ENCODE measurements at places on chromosomes 2 and 18.
A peak's percentile ranks its signal among the peaks of the same experiment; 100 is the strongest.

- no peak for DNase-seq
Measured at GRCh38 chr2:129656081-129656598, 323.3 kb upstream of the RAB6C start.

DNA sequence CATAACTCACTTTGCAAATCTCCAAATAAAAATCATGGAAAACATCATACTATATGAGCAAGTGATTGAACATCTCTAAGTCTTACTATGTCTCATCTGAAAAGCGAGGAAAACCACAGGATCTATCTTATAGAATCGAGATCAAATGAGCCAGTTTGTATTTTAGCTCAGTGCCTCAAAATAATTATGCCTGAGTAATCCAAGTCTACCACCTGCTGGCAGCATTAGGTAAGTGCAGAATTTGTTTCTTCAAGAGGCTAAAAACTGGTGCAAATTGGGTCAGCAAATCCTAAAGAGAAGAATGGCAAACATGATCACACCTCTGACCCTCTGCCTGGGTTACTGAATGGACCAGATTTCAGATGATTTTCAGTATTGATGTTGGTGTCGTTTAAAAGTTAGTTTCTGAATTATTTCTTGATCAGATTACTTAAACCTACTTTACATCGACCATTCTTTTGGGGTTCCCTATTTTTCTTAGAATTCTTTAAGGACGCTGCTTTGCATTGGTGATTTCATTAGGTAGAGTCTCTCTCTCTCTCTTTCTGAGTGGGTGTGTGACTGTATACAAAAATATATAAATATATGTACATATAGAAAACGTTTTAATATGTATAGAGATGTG, 12.7 kb upstream of the FHOD3 start:
- DNase-seq, result no peak

GRCh38 chr2:207887500-207887899, 117.8 kb upstream of the FZD5 start:
- no peak for DNase-seq

GRCh38 chr2:209121691-209122090, 302.2 kb upstream of the MAP2 start:
- DNase-seq, result no peak

GRCh38 chr2:116450990-116451389, 1363.5 kb upstream of the DDX18 start:
- no peak for DNase-seq

DNA sequence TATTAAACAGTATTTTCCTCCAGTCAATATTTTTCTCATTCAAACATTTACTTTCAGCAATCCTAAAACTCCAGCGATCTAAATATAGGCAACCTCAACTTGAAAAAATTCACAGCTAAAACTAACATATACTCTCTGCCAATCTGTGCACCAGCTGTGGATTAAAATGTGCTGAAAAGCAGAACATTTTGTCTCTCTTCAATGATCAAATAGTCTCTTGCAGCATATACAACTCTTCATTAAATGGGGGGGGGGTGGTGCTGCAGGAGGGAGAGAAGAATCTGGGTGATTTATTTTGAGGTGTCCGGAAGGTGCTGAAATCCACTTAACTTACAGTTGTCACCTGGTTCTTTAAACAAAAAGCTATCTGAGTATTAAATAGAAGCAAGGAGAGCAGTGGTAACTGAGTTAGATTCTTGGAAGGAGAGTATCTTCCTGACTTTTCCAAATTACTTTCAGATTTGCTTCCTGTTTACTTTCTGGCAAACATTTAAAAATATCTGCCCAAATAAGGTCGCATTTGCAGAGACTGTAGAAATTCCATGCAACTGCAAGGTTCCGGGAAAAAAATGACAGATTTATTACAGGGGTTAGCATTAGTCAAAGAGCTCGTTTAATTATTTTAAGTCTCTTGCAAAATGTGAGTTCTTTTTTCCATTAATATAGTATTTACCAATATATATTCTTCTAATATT, 904.7 kb upstream of the ACVR2A start:
- no peak for DNase-seq

GRCh38 chr2:163625632-163626031, 110.2 kb downstream of the FIGN start:
- DNase-seq, result no peak

GRCh38 chr18:32362484-32362883, 108.2 kb downstream of the GAREM1 start:
- DNase-seq, result no peak

GRCh38 chr18:28768791-28769768, 592.1 kb upstream of the CDH2 start:
- DNase-seq, result no peak

DNA sequence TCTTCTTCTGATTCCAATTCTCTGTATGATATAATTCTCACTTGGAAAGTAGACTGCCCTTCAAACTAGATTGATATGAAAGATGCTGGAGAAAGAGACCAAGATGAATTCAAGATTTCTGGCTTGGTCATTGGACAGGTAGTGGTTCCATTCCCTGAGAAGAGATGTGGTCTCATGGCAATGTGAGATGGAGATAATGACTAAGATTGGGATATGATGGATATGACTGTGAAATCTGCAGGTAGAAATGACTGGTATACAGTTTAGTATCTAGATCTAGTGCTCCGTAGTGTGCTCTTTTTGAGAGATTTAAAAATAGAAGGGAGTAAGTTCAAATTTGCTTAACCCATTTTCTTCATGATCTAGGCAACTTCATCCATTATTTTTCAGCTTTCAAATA, 425.4 kb upstream of the TRIB2 start:
- no peak for DNase-seq

DNA sequence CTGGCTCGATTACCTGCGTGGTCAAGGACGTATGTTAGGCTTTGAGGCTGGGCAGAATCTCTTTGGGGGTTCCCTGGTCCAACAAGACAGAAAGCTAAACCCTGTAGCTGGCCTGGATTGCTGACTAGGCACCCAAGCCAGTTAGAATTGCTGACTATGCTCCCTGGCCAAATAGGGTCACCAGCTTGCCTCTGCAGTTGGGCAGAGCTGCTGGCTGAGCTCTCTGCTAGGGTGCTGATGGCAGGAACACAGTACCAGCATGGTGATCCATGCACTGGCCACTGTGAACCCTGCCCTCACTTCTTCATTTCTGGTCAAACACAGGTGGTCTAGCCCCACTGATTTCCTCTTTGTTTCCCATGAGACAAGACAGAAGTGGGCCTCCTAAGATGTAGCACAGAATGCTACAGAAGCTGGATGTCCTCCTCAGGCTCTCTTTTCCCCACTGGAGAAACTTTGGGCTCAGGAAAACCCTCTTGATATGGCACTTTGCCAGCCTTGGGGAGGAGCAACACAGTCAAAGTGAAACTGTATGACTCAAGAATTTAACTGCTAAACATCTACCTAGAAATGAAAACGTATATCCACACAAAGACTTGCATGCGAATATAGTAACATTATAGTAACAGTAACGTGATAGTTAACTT, 20.8 kb downstream of the SP140L start:
- no peak for DNase-seq

DNA sequence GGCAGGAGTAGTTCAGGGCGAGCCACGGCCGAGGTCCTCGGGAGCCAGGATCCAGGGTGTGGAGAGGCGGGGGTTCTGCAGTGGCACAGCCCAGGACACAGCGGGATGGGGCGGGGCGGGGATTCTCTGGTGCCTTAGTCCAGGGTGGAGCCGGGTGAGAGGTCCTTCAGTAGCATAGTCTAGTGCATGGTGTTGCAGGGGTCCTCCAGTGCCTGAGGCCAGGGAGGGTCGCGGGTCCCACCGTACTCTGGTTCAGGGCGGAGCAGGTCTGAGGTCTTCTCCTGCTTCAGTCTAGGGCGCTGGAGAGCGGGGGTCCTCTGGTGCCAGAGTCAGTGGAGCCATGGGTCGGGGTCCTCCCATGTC, 131.1 kb downstream of the CCDC74A start:
- DNase-seq, result no peak

GRCh38 chr18:74788657-74789056, 191.0 kb downstream of the ZNF407 start:
- DNase-seq, result no peak

DNA sequence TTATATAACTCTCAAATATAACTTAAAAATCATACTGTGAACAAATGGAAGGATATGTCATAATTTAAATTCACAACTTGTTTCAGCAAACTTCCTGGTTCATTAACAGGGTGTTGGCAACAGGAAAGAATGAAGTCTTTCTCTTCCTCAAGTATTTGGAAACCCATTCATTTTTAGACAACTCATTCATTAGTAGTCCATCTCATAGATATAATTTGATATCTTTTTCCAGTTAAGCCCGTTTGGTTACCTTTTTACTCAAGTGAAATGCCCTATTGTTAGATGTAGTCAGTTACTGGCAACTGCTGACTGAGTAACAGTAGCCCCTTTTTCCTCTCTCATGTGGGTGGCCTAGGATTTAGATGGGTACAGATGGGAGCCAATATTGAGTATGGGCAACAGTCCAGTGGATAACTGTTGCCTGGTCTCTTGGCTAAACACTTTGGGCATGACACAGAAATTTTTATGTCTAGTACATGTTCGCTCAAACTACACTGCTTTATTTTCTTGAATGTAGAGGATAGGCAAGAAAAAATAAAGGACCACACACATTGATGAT, 4.6 kb upstream of the UGP2 start:
- DNase-seq, result no peak

DNA sequence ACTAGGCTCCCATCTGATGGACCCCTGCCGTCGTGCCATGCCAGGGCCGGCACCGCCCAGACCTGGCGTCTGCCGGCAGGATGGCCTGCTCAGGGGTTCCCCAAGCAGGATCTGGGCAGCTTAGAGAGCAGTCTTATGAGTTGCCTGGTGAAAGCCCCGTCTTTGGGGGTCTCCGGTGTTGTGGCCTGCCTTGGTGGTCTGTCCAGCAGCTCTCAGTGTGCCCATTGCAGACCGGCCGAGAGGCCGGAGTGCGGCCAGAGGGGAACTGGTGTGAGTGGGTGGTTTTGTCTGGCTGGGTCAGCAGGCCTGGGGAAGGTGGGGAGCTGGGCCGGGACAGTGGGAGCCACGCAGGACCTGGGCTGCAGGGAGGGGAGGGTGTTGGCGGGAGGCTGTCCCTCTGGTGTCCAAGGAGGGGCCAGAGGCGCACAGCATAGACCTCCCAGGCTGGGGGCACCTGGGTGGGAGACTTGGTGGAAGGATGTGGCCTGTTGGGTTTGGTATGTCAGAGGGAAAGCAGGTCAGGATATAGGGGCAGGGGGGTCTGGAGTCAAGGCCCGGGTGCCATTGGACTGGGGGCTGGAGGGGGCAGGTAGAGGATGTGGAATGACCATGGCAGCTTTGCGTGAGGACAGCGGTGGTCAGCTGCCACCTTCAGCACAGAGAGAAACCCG, 16.5 kb downstream of the GPC1 start:
- DNase-seq, result no peak

DNA sequence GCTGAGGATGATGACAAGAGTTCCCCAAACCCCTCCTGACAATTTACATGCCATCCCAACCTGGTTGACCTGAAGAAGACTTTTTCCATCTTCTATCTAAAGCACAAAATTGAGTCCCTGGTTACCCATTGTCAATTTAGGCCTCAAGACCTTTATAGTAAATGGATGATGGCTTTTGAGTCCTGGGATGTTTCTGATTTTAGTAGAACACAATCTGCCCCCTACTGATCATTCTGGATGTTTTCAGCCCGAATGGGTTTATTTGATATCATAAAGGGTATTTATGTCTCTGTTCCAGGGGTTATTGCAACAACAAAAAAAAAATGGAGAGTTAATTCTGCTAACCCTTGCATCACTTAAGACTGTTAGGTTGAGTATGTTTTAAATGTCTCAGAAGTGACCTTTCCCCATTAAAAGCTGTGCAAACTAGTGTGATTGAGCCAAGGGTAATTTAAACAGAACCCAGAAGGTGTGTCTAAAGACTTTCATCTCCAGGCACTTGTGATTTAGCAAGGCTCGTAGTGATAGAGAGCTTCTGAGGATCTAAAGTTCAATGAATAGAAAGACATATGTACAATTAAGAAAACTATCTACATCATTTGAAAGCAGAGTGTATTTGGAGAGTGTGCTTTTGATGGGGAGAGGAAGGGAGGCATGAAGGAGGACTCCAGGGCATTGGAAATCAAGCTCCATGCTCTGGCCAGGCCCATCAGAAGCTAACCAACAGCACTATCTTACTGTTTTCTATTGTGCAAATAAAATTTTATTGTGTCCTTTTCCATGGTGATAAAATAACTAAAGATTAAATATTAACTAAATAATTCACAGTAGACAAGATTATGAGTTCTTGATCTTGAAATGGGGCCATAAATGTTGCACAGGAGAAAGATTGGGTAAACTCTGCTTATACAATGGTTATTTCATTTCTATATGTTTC, 96.6 kb upstream of the NOSTRIN start:
- DNase-seq, result no peak

DNA sequence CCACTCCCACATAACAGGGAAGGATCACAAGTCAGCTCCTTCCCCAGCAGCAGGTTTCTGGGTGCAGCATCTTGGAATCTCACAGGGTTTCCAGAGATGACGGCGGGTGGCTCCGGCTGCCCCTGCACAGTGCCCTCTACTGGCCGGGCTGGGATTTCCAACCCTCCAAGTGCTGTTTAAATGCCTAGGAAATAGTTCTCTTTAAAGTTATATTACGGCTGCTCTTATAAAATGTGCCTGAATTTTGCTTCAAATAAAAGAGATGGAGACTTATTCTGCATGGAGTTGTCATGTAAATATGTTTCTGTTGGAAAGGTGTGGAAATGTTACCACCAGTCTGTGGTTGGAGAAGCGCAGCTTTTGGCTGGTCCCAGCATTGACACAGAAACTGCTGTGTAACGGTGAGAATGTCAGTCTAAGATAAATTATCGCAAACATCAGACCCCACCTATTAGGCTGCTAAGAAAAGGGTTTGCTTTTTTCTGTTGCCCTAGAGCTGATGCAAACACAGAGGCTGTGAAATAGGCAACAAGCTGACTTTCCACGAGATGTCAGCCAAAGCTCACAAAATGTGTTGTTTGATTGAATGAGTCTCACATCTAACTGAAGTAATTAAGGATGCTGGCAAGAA, 3.3 kb upstream of the HJURP start:
- peak; percentile 23 for DNase-seq

GRCh38 chr2:105361102-105361889, 24.0 kb downstream of the C2orf49 start:
- no peak for DNase-seq

- no peak for DNase-seq
Measured at GRCh38 chr18:78612801-78613200, 366.8 kb upstream of the SALL3 start.
